Esophagus mucosa (tissue), 1 donor: ENCODE measurements at places on chromosomes 5 and 9. TPM values are rescaled to one million over a fixed set of nuclear protein-coding genes. Genes with fewer than 3 reads are reported as not detected.

HTR4 gene
- total RNA-seq, result 0.08 TPM

DNA sequence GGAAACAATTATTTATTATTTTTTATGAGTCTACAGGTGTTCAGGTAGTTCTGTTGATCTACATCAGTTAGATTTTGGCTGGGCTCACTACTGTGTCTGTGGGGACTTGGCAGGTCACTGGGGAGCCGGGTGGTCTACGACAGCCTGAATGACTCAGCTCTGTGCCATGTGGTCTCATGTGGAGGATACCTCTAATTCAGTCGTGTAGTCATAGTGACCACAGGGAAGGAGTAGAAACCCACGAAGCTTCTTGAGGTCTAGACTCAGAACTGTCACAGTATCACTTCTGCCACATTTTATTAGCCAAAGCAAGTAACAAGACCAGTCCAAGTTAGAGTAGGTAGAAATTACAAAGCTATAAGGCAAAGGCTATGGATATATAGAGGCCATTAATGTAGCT lies 64.7 kb upstream of the GRAMD2B start:
- ATAC-seq, result no peak

THBS4 gene
- total RNA-seq, result 0.16 TPM

GRCh38 chr5:83837265-83837907 lies 116.7 kb upstream of the HAPLN1 start:
- no peak for ATAC-seq

GRCh38 chr9:87393706-87394230 lies 103.9 kb upstream of the DAPK1 start:
- no peak for ATAC-seq

DNA sequence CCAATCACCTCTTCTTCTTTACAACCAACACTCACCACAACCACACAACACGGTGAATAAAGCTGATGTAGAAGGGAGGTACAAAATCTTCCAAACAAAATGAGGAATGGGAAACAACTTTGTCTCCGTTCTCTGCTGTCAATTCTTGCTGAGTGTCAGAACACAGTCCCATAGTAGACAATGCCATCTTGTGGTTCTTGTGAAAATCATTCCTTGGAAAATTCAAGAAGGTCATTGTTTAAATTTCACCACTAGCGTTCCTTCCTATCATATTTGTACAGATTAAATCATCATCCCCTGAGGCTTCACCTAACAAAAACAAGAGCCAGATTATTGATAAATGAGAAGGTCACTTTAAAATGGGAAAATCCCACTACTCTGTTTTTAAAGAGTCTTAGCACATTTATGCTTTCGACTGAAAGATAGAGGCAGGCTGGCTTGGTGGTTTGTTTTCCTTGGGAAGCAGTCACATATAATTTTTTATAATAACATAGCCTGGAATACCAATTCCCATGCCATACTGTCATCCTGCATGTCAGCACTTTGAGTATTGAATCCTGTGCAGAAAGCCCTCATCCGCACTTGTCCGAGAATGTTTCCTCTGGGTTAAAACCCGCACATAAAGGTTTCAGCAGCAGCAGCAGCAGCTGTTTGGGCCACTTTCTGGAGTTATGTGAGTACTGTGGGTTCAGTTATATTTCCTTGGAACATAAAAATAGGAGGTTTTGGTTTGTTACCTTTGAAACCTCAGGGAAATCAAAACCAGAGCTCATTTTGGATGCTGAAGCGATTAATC lies 395.0 kb upstream of the SMARCA2 start:
- peak; percentile 59 for ATAC-seq

GRCh38 chr5:17852740-17853139 lies 218.5 kb downstream of the TAF11L14 start:
- no peak for ATAC-seq

DNA sequence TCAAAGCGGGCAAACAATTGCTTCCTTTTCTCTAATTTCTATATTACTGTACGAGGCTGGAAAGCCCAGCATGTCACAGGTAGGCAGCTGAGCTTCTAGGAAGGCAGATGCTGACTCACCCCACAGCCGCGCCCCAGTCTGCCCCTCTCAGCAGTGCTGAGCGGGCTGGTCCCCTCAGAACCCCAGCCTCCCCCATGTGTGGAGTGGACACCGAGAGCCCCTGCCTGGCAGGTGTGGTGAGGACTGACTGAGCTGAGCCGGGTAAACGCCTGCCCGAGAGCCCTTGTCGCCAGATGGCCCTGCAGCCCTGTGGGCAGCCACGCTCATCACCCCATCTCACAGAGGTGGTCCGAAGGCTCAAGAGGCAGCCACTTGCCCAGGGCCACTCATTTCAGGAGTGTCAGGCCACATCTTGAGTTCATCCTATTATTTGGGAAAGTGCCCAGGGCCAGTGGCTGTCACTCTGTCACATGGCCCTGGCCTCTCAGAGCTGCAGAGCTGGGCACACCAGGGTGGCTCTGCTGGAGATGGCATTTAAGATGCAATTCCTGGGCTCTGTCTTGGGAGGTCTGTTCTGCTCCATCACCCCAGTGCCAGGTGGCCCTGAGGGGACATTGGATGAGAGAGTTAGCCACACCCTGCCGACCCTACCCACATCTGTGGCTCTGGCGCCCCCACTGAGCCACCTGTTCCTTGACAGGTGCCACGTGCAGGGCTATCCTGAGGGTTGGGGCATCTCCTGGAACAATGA lies 12.4 kb downstream of the CARD19 start:
- ATAC-seq, result peak; percentile 11

CCNI2 gene
- not detected for total RNA-seq

DNA sequence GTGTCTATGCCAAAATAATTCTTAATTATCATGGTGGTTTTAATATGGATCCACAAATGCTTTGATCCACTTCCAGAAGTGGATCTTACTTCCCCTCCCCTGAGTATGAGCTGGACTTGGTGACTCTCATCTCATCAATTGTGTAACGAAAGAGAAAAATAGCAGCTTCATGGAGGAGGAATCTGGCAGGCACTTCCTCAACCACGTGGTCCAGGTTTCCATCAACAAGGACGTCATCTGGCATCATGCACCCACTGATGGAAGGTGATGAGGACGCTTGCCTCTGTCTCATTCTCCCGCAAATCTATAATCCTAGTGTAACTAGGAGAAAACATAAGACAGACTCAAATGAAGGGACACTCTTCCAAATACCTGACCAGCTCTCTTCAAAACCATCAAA lies 54.6 kb upstream of the S1PR3 start:
- ATAC-seq, result no peak

MARVELD2 gene
- 25.7 TPM for total RNA-seq

GDF9 gene
- 0.36 TPM for total RNA-seq

- ATAC-seq, result no peak
Observed at GRCh38 chr9:91191411-91192380, 170.0 kb downstream of the AUH start.

- ATAC-seq, result no peak
Observed at GRCh38 chr9:18626046-18626698, 152.2 kb downstream of the ADAMTSL1 start.

GRCh38 chr9:21513431-21513830 lies 31.3 kb upstream of the IFNE start:
- peak; percentile 54 for ATAC-seq

DNA sequence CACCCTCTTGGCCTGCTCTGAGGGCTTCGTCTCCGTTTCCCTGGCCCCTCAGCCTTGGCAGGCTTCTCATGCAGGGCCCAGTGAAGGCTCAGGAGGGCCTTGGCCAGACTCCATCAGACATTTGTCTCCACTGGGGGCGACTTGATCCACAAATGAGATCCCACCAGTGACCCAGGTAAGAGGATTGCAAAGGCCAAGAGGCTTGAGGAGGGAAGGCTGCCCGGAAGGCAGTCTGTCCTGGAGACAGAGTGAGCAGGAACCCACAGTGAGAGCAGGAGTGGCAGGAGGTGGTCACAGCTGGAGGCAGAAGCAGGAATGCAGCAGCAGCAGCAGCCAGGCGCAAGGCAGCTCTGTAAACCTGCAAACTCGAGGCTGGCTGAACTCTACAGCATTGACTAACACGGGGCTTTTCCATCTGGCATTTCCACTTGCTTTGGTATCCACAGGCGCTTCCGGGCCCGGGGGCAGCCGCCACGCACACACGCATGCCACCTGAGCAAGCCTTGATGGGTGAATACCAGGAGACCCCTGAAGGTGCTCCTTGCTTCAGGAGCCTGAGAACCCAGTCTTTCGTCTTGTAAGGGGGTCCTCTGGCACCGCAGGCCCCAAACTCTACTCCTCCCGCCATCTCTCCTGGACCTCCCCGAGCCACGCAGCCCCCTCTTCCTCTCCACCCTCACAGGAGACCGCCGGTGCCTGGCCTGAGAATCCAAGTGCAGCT lies 14.7 kb downstream of the MGAT1 start:
- no peak for ATAC-seq

GRCh38 chr5:135642934-135643333 lies 64.1 kb upstream of the CXCL14 start:
- ATAC-seq, result no peak

DNA sequence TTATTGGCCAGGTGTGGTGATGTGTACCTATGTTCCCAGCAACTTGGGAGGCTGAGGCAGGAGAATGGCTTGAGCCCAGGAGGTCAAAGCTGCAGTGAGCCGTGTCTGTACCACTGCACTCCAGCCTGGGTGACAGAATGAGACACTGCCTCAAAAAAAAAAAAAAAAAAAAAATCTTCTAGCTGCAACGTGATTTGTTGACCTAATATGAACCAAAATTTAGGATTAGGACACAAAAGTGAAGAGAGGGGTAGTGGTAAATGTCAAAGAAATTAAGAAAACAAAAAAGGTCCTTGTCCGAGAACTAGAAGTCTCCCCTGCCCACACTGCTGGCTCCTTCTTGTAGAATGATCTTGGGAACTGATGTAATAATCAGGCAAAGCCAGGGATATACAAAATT lies 272.0 kb downstream of the EFNA5 start:
- ATAC-seq, result no peak

GRCh38 chr9:127004946-127005769 lies 90.6 kb downstream of the RALGPS1 start:
- peak; percentile 95 for ATAC-seq

PFN3 gene
- total RNA-seq, result not detected

DNA sequence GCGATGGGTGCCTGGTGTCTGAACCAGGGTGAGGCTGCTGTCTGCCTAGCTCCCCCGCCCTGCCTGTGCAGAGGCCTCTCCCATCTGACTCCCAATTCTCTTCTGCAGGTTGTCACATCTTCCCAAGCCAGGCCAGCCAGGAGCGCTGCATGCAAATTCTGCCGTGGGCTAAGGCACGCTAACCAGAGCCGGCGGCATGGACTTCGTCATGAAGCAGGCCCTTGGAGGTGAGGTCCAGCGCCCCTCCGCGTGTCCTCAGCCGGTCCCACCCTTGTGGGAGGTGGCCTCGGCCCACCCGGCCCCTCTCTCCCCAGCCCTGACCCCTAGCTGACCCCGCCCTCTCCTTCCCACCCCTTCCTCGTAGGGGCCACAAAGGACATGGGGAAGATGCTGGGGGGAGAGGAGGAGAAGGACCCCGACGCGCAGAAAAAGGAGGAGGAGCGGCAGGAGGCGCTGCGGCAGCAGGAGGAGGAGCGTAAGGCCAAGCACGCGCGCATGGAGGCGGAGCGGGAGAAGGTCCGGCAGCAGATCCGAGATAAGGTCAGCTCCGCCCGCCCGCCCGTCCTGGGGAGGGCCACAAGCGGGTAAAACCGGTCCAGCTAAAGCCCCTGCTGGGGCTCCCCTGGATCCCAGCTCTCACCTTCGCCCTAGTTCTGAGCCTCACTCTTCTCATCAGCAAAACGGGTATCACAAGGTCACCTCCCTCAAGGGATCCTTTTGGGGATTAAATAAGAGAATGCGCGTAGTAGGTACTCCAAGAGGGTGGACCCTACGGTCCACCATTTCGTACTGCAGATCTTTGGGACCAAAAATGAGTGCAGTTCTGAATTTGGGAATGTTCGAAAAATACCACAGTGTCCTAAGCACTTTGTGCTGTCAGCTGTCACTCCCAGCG lies 7.4 kb downstream of the CPLX2 start:
- no peak for ATAC-seq

GRCh38 chr5:54302267-54302687 lies 8.1 kb downstream of the ARL15 start:
- no peak for ATAC-seq

- peak; percentile 52 for ATAC-seq
Observed at GRCh38 chr5:16057277-16057676, 122.3 kb downstream of the MARCHF11 start.

IFNE gene
- total RNA-seq, result 5.6 TPM

DNA sequence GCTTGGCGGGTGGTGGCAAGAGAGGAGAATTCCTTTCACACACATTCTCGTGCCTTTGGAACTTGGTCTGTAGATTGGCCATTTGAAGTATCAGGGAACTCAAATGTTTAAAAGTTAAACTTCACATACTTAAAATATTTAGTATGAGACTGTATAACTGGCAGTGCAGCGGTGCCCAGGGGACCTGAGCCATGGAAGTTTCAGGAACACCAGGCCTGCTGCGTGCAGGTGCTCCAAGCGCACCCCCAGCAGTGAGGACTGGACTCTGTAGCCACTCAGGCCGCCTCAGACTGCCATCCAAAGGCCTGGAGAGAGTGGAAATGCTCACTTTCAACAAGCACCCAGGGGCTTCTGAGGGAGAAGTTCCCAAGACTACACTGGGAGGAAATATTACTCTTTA lies 273.5 kb upstream of the IRX2 start:
- no peak for ATAC-seq

PCA3 gene
- not detected for total RNA-seq
